ENCODE measurements at places on chromosomes 13 and 19.

DNA sequence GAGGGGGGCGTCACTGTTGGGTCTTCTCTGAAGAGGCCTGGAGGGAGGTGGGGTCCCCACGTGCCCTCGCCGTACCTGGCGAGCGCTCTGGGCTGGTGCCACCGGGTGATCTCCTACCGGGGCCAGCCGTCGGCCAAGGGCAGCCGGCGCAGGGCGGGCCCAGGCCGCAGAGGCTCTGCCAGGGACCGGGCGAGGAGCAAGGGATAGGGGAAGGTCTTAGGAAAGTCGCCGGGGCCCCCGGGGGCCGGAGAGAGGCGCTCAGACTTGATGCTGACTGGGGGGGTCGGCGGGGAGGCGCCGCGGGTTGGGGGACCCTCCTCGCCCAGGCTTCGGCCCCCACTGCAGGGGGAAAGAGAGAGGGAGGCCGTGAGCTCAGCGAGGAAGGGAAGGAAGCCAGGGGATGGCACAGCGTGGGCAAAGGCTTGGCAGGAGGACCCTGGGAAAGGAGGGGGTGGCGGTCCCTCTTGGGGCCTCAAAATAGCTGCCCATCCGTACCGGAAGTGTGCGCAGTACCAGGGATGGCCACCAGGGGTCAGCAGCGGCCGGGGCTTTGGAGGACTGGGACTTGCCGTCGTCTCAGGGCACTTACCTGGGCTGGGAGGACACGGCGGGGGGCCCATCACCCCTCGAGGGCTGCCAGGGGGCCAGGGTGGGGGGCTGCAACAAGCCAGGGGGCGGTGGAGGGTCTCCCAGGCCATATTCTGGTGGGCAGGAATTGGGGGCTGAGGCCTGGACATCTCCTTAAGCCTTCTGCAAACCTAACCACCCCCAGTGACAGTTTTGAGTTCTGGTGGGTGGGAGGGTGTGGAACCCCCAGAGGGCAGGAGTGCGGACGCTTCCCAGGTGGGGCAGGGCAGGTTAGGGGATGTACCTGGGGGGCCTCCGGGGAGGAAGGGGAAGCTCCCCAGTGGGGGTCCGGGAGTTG, 7.7 kb upstream of the TMEM161A start:
- DNase-seq: peak; percentile 19

- no peak for DNase-seq
Measured at GRCh38 chr19:16117594-16118033, 5.9 kb downstream of the RAB8A start.

- no peak for DNase-seq
Measured at GRCh38 chr13:20043207-20043925, 84.8 kb downstream of the ZMYM2 start.

DNA sequence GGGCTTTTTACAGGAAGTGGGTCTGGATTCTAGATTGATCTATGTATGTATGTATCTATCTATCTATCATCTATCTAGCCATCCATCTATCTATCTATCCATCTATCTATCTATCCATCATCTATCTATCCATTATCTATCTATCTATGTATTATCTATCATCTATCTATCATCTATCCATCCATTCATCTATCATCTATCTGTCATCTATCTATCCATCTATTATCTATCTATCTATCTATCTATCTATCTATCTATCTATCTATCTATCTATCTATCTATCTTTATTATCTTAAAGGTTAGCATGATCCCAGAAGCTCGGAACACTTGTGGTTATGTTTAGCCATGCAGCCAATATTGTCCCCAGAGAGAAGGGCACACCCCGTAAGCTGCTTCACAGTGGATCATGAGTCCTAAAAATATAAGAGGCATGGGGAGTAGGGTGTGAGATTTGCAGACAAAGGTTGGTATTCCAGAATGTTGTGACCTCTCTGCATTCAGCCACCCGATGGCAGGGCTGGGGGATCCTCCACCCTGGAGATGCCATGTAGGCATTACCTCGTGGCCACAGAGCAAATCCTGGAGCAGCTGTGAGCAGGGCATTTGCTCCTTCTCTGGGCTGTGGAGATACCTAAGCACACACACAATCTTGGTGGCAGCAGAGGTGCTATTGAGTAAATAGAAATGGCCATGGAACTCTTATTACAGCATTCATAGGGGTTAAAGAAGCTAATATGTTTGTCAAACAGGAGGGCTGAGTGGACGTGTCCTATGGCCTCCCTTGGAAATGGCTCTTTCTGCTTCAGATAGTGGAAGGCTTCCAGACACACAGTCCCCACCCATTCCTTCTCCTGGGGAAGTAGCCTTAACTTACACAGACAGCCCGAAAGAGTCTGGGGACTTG, 310.0 kb upstream of the TSHZ3 start:
- DNase-seq: no peak

DNA sequence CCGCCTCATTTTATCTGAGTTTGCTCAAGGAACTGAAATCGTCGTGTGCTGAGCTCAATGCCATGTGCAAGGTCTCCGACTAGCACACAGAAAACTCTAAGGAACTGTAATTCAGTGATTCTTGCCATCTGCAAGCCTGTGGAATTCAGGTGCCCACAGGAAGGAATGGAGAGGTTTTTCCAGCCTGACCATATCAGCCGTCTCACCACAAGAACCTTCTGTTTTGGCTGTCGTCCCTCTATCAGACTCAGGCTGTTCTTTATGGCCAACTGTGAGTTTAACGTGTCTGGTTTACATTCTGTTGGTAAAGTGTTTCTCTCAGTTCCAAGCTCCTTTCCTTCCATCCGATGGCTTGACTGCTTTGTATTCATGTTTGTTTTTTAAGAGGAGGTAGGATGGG, 293.5 kb downstream of the SPRY2 start:
- DNase-seq: no peak

DNA sequence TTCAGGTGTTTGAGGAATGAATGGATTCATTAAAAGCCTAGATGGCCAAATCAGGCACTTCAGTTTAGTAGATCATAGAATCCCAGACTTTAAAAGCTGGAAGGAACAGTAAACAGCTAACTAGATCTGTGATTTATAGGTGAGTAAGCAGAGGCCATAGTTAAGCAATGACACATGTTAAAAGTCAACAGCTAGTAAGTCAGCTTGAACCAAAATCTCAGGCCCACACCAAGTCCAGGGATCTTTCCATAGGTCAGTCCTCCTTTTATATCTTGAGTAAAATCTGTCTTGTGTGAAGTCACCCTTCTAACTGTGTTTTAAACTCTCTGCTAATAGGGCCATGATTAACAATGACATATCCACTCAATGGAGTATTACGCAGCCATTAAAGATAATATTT, 275.5 kb upstream of the SOX21 start:
- no peak for DNase-seq

- no peak for DNase-seq
Measured at GRCh38 chr19:900302-901111, 7.2 kb downstream of the RNU6-9 start.

- DNase-seq: no peak
Measured at GRCh38 chr13:30725326-30726085, 9.8 kb upstream of the ALOX5AP start.

DNA sequence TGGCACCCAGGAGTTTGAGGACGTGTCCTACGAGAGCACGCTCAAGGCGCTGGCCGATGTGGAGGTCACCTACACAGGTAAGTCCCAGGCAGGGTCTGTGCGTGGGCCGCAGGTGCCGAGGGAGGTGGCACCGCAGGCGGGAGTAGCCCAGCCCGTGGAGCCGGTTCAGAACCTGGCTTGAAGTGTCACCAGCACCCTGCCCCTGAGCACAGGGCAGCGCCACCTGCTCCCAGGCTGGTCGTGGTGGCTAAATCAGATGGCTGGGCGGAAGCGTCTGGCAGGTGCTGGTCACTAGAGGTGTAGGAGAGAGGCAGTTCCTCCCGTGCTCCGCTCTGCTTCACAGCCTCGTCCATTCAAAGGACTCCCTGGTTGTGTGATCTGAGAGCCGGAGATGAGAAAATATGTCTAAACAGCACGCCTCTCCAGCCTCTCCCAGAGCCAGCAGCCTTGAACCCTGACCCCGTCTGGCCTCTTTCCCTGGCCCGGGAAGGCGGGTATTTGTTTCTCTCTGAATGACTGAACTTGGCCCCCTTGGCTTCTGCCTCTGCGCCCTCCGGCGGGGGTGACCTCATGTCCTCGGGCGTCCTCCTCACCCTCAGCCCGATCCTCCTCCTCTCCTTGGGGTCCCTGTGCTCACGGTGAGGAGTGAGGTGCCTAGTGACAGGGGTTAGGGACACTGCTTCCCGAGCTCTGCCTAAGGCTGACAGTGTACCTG, 5.4 kb downstream of the THOP1 start:
- DNase-seq: no peak

- DNase-seq: no peak
Measured at GRCh38 chr13:79119578-79120107, 286.4 kb downstream of the RBM26 start.

- DNase-seq: no peak
Measured at GRCh38 chr13:30204564-30204963, 102.8 kb downstream of the KATNAL1 start.

DNA sequence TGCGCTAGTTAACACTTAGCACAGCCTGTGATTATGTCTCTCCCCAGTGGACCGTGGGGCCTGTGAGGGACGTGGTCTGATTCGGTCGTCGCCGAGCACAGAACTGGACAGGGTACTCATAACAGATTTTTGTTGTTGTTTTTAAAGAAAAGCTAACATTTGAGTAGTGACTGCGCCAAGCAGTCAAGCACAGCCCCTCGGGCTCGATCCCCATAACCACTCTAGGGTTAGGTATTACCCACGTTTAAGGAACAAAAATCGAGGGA, 805 bp upstream of the PTOV1 start:
- DNase-seq: no peak

DNA sequence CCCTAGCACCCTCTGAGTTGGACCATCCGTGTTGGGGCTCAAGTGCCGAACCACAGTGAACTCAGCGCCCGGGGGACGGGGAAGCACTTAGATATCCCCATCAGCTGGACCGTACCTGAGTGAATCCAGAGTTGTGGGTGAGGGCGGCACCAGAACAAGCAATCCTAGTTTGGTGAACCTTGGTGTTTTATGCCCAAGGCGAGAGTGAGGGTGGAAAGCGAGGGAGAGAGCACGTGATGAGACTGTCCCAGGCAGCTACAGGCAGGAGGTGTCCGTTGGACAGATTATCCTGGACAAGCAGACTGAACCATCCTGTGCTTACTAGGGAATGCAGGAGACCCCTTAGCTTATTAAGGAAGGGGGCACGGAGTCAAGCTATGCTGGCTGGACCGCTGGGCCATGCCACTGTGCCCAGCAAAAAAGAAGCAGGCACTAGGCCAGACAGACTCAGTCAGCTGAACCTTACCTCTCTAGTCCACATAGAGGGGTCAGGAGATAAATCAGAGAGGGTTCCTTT, 596 bp downstream of the GET3 start:
- no peak for DNase-seq

DNA sequence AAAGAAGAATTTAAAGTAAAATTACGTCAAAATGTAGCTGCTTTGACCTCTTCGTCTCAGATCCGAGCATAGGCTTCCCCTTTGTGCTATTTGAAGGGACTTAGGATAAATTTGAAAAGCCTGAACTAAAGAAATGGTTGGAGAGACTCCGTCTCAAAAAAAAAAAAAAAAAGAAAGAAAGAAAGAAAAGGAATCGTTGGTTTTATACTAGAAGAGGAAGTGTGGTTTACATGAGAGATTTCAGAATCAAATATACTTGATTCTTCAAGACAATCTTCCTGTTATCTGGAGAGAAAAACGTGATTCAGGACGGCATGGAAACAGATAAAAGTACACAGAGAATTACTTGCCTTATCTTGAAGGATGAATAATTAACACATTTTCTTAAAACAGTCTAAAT, 474 bp upstream of the ZNF780B start:
- no peak for DNase-seq

GRCh38 chr19:50067575-50067974, 41.8 kb downstream of the ZNF473 start:
- DNase-seq: no peak

- DNase-seq: no peak
Measured at GRCh38 chr19:45863840-45864628, at the start of gene FOXA3. FOXA3 (plus strand) TSS chr19:45864326; CDS start chr19:45864457, 131 bp downstream.

GRCh38 chr13:89401264-89401675, 1730.1 kb downstream of the SLITRK5 start:
- DNase-seq: peak; percentile 31

DNA sequence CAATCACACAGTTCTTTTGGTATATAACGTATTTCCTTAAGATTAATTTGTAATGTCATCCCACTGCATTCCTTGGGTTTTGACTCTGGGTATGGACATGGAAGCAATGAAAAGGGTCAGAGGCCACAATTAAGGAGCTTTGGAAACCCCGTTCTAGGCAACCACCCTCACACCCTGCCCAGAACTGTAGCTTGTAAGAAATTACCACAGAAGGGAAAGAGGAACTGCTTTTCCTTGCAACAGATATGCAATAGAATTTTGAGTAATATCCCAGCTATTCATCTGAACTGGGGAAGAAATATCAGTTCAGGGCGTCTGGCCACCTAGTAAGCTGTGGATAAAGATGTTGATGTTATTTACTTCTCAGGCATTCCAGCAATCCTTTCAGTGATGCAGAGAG, 985 bp upstream of the CLC start:
- no peak for DNase-seq

DNA sequence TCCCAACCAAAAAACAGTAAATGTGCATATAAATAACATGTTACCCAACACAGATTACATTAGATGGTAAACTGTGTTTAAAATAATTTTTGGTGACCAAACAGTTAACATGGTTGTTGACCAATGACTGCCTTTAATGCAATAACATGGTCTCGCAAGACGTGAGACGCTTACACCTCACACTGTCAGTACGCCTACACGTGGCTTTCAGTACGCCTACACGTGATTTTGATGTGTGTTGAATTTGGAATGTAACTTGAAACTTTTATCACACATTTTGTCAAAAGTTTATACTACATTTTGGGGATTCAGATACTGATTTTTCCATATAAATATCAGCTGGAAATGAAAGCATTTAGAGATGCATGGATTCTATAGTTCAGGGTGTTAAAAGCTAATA, 32.0 kb downstream of the SLC7A9 start:
- no peak for DNase-seq

Measured in AG09319 (cell line).